ENCODE measurements at places on chromosomes 13 and 19.

- no peak for DNase-seq
These were observed 264.1 kb upstream of the SPRY2 start for GRCh38 chr13:80605011-80605410.

DNA sequence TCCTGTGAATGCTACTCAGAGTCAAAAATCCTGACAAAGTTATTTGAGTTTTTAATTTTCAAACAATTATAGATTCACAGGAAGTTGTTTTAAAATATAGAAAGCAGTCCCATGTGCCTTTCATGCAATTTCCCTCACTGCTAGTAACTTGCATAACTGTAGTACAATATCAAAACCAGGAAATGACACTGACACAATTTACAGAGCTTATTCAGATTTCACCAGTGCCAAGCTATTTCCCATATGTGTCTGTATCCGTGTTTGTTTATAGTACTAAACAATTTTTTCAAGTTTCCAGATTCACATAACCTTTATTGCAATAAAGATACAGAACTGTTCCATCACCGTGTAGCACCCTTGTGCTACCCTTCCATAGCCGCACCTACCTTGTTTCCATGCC lies 934.6 kb downstream of the PCDH17 start:
- no peak for DNase-seq

GRCh38 chr13:66265371-66265770 lies 964.8 kb downstream of the PCDH9 start:
- DNase-seq, result no peak

DNA sequence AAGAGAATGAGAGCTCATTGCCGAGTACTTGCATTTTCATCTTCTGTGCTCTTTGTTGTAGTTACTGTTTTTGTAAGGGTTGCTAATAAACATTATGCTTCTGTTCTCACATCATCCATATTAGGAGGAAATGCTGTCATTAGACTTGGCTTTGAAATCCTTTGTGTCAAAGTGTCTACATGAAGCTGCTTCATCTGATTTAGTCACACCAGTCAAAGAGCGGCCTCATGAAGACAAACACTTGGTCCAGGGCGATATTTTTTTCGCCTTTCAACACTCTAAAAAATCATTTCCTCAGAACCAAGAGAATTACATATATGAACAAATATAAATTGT lies 105.0 kb downstream of the SPRY2 start:
- no peak for DNase-seq

- DNase-seq, result no peak
These were observed 59.6 kb upstream of the ZNF599 start for GRCh38 chr19:34832581-34833112.

- DNase-seq, result no peak
These were observed 5.4 kb downstream of the TMEM150B start for GRCh38 chr19:55319785-55320184.

- no peak for DNase-seq
These were observed 294.2 kb downstream of the ZNF536 start for GRCh38 chr19:30666301-30666803.

DNA sequence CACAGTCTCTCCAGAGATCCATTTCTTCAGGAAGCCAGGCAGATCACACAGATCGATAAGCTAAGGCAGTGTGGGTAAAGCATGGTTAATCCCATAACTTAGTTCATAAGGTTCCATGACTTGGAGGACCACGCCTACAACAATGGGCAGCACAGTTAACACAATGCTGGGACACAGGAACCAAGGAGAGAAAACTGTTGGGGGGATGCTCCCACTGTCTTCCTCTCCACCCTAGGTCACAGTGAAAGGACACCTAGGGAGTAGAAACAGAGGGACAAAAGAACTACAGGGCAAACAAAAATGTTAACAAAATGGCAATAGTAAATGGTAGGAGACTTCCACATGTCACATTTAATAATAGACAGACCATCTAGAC lies 20.8 kb upstream of the ZNF181 start:
- DNase-seq, result no peak

GRCh38 chr13:26445092-26445491 lies 112.4 kb upstream of the WASF3 start:
- no peak for DNase-seq

- no peak for DNase-seq
These were observed 6.0 kb downstream of the GPI start for GRCh38 chr19:34370983-34371382.

GRCh38 chr13:99322297-99323103 lies 15.3 kb upstream of the GPR183 start:
- DNase-seq, result no peak

DNA sequence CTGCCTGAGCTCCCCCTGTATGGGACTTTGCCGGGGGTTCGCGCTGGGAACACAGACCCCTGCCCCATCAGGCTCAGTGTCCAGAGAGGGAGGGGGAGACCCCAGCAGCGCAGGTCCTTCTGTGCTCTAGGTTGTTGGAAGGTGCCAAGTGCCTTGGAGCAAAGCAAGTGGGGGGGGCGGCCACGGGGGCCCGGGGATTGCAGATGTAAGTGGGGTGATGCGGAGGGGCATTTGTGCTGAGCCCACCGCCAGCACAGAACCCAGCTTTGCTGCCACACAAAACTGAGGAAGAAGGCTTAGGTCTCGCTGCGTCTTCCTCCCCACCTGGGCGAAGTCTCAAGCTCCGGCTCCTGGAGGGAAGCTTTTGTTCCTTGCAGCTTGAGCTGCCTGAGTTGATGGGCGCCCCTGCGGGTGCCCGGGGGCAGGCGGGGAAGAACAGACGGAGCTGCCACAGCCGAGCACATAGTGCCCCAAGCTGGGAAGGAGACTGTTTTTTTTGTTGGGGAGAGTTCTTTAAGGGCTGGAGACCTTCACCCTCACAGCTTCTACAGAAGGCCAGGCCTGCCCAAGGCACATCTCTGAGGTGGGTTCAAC lies 1.5 kb upstream of the NTN5 start:
- no peak for DNase-seq

GRCh38 chr19:32676895-32677359 lies 1.3 kb downstream of the RGS9BP start:
- no peak for DNase-seq

GRCh38 chr13:30339738-30340330 lies 32.5 kb upstream of the KATNAL1 start:
- DNase-seq, result no peak

DNA sequence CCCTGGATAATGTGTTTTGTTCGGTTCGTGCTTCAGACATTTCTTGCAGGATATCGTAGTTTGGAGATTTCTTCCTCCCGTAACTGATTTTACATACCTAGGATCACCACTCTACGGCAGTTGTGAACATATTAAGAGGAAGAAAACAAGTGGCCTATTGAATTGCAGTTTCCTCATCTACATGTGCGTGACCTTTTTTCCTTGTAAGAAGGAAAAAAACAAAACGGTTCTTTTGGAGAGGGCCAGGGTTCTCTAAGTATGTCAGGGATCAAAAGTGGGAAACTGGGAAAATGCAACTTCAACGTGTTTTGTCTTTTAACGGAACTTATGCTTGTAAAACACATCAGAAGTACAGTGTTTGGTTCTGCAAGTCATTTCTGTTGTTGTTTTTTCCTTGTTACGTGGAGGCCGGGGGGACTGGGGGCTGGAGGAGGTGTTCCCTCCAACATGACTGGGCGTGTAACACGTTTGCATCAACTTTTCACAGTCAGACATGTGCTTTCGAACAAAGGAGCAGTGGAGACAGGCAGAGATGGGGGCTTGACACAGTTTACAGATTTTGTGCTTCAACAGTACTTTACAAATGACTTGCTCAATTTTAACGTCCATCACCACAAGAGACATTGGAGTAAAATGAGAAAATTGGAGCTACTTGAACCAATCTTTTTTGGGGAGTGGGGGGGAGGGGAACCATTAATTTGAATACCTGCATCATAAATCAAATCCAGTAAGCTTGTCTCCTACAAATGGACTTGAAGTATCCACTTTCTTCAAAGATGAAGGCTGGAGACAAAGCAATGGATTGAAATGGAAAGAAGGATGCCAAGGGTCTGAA lies 3.8 kb downstream of the ZC3H4 start:
- DNase-seq, result no peak

- no peak for DNase-seq
These were observed at the start of gene GIPR for GRCh38 chr19:45667620-45668341. TSS of gene GIPR (plus strand) at chr19:45668221. CDS start at chr19:45669521, 1,300 bp downstream.

GRCh38 chr19:7507884-7508283 lies 8.0 kb upstream of the ZNF358 start:
- DNase-seq, result no peak

- DNase-seq, result no peak
These were observed 511.3 kb downstream of the MYO16 start for GRCh38 chr13:109140479-109141349.

DNA sequence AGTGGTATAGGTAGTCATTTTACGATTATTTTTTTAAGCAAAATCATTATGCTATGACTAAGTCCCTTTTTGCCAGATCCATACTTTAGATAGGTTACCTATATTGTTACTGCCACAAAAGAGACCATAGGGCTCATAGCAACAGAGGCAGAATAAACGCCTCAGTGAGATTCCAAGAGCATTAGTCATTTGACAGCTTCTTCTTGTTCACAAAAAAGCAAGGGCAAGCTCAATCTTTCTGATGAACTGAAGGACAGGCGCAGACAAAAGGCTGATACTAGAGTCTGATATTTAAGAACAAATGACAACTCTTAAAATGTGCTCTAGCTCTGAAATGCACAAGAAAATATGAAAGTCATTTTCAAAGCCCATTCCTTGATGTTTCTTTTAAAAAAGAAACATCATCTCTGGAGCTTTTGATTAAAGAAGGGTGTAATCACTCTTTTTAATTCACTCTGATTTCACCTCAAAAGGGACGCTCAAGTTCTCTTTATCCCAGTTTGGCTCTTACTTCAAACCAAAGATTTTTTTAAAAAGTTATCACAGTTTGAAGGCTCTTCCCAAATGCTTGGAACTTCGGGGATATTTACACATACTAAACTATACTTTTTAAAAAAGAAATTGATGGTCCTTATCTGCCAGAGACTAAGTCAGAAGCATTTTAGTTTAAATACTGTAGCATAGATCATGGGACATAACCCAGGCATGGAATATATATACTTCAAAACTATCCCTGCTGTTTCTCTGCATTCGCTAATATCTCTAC lies 187.2 kb downstream of the EFNB2 start:
- DNase-seq, result no peak

GRCh38 chr13:105928048-105928447 lies 607.4 kb downstream of the EFNB2 start:
- no peak for DNase-seq

DNA sequence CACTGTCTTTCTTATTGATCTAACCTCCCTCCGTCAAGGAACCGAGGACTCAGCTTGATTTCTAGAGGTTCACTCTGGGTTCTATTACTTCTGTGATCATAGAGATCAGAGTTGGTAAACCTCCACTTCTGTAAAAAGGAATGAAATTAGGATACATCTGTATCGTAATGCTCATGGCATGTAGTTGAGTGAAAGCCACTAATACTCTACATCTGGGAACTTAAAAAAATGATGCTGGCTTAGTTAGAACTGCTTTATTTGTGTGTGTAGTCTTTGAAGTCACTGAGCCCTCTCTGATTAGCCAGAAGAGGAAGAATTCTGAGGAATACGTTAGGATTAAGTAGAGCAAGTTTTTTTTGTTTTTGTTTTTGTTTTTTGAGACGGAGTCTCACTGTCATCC lies 140.8 kb downstream of the GGACT start:
- no peak for DNase-seq

- no peak for DNase-seq
These were observed 748 bp downstream of the RPS15 start for GRCh38 chr19:1438933-1439354.

- DNase-seq, result peak; percentile 60
These were observed 12.4 kb upstream of the RANBP3 start for GRCh38 chr19:5990289-5990797.

GRCh38 chr19:27865927-27866777 lies 1346.8 kb downstream of the UQCRFS1 start:
- DNase-seq, result no peak

DNA sequence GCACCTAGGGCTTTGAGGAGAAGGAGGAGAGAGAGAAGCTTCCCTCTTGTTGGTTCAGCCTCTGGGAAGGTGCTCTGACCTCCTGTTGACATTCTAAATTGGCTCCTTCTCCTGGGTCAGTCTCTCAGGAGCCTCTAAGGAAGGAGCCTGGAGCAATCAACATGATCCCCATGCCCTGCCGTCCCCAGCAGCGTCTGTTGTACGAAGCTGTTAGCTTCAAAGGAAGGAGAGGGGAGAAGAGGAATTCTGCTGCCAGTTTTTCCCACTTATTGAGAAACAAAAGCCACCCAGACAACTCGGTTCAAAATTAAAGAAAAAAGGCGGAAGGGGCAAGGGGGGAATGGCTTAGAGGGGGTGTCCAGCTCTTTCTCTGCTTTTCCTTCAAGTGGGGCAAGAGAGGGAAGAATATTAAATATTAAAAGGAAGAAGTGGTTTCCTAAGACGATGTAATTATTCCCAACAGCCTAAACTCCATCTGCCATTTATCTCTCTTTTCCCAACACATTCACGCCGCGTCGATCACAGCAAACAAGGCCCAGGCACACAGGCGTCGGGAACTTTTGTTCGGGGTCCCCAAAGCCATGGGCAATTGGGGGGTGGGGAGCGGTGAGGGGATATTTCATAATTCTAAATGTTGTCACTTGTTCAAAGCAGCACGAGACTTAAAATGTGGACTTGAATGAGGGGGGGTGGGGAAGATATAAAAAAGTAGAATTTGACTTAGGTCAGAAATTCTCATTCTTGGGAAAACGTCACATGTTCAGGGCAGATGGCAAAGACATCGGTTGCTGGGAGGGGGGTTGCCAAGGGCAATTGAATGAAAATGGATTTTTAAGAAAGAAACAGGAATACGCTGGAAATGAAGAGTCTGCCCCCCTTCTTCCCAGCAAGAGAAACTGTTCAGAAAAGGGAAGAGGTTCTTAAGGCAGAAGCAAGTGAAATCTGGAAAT lies 116.8 kb upstream of the CACNA1A start:
- no peak for DNase-seq

DNA sequence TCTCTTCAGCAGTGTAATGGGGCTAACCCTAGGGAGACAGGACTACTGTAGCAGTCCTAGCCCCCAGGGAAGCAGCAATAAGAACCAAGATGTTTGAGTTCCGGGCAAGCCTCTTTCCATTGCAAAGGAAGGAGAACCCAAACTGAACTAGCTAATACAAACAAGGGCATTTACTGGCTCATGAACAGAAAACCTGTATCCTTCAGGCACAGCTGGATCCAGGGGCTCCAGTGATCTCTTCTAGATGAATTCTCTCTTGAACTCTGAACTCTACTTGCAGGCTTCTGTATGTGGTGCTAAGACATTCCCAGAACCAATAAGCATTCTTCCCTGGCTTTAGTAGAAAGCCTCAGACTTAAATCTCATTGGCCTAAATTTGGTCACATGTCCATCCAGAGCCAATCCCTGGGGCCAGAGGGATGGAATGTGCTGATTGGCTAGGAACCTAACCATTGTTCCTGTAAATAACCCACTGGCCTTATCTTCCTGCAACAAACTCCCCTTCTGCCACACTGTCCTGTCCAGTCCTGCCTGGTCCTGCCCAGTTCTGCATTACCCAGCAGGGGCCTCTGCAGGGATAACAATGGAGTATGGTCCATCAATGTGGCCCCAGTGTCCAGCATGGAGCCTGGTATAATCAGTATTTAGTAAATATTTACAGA lies 3.9 kb upstream of the PODNL1 start:
- no peak for DNase-seq

- no peak for DNase-seq
These were observed 320.1 kb upstream of the SLC10A2 start for GRCh38 chr13:103386341-103386740.

Data from DMS 273 treated with DMSO at 0.1 percent for 48 hours (cell line).